ENCODE measurements at places on chromosomes 16 and 17.
A peak's percentile ranks its signal among the peaks of the same experiment; 100 is the strongest.

- DNase-seq = no peak
Observed at GRCh38 chr17:4167786-4168185, 24.8 kb downstream of the CYB5D2 start.

- DNase-seq = no peak
Observed at GRCh38 chr16:11677451-11677951, 9.2 kb downstream of the SNN start.

- no peak for DNase-seq
Observed at GRCh38 chr16:10897134-10897533, 20.1 kb downstream of the CIITA start.

DNA sequence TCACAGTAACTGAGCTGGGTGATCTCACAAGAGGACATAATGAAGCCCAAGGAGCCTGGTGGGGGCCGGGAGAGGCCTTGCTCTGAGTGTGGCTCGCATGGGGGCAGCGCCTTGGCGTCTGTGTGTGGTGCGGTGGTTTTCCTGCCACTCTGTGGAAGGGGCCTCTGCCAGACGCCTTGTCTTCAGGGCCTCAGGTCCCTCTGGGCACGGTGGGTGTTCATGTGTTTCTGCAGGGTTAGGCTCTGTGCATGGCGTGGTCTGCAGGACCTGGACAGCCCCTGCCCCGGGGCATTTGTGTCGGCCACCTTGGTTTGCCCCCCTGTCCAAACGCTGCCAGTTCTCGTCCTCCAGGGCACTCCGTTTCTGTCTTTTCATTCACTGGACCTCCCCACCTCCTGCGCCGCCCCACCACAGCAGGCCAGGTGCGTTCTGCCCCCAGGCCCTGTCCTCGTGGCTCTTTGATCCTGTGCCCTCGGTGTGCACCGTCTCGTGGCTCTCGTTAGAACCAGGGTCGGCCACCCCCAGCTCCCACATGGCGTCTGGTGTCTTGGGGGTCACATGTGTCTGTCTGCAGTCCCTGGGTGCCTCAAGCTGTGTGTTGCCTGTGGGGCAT lies 43.7 kb upstream of the ZNF750 start:
- DNase-seq = no peak

- no peak for DNase-seq
Observed at GRCh38 chr17:43411749-43412148, 13.0 kb downstream of the ARL4D start.

- DNase-seq = peak; percentile 65
Observed at GRCh38 chr16:57628008-57628781, at the start of gene ADGRG1. Gene ADGRG1, plus strand, starts transcription at chr16:57628630. Its CDS starts 21,658 bp downstream, at chr16:57650288.

GRCh38 chr16:66369055-66369592 lies 2.6 kb downstream of the CDH5 start:
- DNase-seq = no peak

DNA sequence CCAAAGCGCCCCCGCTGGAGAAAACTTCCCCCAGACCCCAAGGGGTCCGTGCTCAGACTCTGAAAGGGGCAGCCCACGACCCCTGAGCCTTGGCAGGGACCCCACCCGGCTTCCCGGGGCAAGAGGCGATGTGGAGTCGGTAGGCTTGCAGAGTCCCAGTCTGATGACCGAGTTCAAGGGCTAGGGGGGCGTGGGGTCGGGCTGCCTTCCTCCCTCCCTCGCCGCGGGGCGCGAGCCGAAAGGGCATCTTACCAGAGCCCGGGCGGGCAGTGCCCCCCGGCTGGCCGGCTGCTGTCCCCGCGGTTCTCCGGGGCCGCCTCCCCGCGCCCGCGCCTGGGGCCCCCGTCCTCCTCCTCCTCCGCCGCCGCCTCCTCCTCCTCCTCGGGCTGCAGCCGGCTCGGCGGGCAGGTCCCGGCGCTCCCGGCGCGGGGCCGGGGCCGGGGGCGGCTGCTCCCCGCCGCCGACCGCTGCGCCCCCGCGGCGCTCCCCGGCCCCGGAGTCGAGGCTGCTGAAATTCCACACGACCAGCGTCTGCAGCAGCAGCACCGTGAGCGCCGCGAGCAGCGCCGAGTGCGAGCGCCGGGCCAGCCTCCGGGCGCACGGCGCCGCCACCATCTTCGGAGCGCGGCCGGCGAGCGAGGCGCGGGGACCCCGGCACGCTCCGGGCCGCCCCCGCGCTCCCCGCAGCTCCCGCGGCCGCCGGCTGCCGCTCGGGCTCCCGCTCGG lies 415 bp downstream of the XYLT1 start:
- no peak for DNase-seq

DNA sequence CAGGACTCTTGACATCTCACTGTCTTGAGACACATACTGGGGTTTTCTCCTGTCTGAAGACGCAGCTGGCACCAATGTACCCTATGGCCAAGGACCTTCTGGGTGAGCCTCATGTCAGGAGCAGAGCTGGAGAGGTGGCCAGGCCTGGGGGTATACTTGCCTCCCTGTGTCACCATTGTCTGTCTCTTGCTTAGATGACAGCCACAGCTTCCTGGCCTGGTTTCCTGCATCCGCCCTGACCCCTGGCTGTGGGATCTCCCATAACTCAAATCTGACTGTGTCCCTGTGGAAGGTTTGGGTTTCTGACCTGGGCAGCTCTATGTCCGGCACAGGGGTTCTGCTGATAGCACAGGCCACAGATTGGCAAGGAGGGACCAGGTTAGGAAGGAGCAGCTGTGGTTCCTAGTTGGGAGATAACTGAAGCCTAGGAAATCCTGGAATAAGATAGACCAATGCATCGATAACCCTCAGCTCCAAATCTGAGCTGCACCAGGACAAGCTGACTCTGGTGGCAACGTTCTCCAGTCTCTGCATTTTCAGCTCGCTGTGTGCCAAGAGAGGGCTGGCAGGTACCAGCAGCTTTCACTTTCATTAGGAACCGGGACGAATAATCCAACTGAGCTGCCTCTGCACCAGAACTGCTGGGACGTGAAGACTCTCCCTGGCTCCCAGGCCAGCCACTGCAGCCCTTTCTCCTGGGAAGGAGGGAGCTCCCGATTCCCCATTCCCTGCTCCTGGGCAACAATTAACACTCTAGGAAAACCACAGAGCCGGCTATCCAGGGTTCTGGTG lies 5.0 kb downstream of the DEXI start:
- no peak for DNase-seq

- no peak for DNase-seq
Observed at GRCh38 chr17:80996422-80997305, 5.0 kb downstream of the CHMP6 start.

DNA sequence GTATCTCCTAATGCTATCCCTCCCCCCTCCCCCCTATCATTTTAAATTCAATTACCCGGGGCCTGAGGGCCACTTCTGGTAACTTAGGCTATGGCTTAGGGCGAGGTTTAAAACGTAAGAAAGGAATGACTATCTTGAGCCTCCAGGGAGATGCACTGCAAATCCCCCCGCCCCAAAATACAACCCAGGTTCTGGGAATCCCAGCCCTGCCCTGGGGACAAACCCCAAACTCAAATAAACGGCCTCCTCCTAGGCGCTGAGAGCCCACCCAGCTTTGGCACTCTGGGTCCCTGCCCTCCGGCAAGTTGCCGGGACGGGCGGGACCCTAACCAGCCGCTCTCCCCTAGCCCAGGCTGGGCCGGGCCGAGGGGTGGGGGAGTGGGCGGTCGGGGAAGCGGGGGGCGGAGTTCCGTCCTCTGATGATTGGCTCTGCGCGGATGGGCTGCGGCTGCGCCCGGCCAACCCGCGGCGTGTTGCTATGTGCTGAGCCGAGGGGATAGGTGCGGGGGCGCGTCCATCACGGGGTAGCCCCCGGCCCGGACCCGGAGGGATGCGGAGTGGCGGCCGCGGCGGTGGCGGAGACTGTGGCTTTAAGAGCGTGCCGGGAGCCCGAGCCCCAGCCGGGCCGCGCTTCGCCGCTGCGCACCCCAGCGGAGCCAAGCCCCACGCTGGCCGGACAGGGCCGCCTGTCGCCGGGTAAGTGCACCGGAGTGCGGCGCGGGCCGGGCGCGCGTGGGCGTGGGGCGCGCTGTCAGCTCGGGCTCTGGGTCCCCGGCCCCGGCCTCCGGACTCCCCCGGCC lies at the start of gene YPEL2:
YPEL2 (plus strand) TSS at position 527 of the 800 bp plus-strand sequence. CDS start 21,755 bp downstream, outside the sequence.
- DNase-seq = peak; percentile 90

DNA sequence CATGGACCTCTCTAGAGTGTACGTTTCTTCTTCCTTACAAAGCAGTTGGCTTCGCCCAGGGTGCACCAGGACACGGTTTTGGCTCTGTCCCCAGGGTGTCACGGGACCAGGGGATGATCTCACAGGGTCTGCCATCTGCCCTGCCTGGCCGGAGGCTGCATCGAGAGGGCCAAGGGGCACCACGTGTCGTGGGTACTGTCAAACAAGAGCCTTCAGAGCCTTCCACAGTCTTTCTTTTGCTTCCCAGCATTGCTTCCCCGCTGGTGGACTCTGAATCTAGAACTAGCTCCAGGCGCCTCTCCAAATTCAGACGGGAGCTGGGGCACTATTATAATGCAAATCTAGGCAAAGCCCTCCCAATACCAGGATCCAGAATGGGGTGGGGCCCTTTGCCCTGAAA lies 47.9 kb downstream of the MAPT start:
- no peak for DNase-seq

DNA sequence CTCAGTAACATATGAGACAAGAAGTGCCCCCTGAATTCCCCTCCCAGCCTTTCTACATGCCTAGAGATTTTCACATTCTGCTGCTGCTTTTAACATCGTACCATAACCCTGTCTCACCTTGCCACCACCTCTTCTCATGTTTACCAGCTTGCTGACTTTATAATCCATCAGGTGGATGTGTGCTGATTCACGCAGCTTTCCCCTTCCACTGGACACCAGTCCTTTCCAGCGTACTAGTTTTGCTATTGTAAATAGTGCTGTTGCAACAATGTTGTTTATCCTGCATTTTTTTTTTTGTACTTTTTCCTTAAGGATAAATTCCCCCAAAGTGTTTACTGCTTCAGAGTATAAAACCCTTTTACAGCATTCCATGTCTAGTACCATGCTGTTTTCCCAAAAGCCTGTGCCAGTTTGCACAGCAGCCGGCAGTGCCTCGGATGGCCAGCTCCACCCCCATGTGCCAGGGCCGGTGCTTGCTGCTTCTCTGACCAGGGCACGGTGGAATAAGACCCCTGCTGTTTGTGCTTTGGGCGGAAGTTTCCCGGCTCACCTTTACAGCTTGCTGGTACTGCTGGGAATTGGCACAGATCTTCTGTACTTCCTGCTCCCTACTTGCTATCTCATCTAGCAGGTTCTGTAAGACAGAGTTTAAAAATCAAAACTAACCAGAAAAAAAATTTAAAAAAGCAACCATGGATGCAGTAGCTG lies 41.3 kb downstream of the UBN1 start:
- DNase-seq = no peak

- DNase-seq = no peak
Observed at GRCh38 chr17:73462823-73463222, 151.0 kb upstream of the CDC42EP4 start.

DNA sequence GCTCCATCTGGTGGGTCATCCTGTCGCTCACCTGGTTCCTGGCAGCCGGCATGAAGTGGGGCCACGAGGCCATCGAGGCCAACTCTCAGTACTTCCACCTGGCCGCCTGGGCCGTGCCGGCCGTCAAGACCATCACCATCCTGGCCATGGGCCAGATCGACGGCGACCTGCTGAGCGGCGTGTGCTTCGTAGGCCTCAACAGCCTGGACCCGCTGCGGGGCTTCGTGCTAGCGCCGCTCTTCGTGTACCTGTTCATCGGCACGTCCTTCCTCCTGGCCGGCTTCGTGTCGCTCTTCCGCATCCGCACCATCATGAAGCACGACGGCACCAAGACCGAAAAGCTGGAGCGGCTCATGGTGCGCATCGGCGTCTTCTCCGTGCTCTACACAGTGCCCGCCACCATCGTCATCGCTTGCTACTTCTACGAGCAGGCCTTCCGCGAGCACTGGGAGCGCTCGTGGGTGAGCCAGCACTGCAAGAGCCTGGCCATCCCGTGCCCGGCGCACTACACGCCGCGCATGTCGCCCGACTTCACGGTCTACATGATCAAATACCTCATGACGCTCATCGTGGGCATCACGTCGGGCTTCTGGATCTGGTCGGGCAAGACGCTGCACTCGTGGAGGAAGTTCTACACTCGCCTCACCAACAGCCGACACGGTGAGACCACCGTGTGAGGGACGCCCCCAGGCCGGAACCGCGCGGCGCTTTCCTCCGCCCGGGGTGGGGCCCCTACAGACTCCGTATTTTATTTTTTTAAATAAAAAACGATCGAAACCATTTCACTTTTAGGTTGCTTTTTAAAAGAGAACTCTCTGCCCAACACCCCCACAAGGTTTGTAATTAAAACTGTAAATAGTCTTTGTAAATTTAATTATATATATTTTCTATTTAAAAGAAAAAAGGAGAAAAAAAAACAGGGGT lies 1.7 kb downstream of the FZD2 start:
- DNase-seq = no peak

GRCh38 chr16:58448890-58449289 lies 51.1 kb upstream of the NDRG4 start:
- no peak for DNase-seq

GRCh38 chr17:59829217-59830006 lies 63.3 kb downstream of the TUBD1 start:
- peak; percentile 28 for DNase-seq

- no peak for DNase-seq
Observed at GRCh38 chr17:51214920-51215319, 44.9 kb downstream of the MBTD1 start.

DNA sequence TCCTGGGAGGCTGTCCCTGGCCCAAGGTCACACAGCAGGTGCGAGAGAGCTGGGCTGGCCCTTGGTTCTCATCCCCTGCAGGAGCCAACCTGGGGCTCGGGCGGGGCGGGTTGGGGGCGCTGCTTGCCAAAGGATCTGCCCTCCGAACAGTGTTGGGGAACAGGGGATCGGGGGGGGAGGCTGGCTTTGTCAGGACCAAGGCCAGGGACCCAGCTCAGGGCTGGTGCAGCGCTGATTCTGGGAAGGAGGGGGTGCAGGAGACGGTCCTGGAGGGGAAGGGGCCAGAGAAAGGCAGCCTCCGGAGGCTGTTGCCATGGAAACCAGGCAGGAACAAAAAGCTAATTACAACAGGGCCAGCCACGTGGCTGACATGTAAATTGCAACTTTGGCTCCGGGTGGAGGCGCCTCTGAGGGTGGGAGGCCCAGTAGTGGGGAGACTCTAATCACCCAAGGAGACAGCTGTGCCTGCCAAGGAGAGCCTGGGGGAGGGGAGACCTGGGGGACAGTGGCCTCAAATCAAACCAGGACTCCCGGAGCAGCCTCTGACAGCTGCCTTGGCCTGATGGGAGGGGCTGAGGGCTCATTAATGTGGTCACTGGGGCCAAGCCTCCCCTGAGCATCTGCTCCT lies 1.3 kb downstream of the TUBB3 start:
- DNase-seq = no peak

DNA sequence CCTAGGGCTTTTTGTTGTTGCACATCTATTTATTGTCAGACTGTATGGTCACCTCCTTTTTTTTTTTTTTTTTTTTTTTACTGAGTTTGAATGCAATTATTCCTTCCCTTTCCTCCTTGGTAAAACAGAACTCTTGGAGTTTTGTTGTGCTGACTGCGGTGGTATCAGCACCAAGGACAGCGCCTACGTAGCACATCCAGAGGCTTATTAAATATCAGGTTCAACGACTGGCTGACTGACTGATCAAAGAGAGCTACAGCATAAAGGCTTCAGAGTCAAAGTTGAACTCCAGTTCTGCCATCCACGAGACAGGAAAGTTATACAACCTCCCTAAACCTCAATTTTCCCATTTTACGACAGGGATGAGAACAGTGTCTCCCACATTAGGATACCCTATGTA lies 86.1 kb upstream of the RBFOX1 start:
- DNase-seq = no peak

- DNase-seq = no peak
Observed at GRCh38 chr16:9843424-9844018, 338.7 kb downstream of the GRIN2A start.

GRCh38 chr16:86597880-86598606 lies 19.7 kb downstream of the FOXL1 start:
- DNase-seq = no peak

Measured in stimulated activated naive CD4-positive, alpha-beta T cell treated with Interleukin-2 at 50 U/mL for 16 hours (primary cell).